ENCODE measurements at places on chromosomes 2 and 18. TPM values are rescaled to one million over a fixed set of nuclear protein-coding genes. Genes with fewer than 3 reads are reported as not detected.

DNA sequence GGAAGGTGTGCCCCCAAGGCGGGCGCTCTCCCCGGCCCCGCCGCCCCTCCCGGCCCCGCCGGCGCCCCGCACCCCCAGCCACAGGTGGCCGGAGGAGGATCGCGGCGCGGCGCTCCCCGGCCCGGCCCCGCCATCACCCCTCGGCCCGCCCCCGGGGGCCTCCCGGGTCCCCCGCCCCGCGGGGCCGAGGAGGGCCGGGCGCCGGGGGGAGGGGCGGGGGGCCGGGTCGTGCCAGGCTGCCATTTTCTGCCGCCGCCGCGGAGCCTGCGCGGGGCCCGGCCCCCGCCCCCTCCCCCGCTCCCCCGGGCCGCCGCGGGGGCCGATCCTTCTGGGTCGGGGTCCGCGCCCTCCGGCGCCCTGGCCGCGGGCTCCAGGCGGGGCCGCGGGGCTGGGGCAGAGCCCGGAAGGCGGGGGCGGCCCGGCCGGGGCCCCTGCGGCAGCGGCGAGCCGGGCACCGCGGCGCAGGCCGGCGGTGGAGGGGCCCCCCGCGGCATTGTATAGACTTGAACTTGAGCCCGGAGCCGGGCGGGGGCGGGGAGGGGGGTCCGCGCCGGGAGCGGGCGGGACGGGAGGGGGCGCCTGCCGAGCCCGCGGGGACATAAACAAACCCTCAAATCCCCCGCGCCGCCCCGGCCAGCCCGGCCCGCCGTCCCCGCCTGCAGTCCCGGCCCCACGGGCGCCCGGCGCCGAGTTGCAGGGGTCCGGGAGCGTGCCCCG is 556 bp downstream of the DNMT3A start:
- peak; percentile 67 for DNase-seq

- no peak for DNase-seq
These were observed 236.9 kb upstream of the RAB6C start for GRCh38 chr2:129742415-129743180.

GRCh38 chr18:22673182-22673862 is 255.6 kb upstream of the CTAGE1 start:
- DNase-seq: no peak

DNA sequence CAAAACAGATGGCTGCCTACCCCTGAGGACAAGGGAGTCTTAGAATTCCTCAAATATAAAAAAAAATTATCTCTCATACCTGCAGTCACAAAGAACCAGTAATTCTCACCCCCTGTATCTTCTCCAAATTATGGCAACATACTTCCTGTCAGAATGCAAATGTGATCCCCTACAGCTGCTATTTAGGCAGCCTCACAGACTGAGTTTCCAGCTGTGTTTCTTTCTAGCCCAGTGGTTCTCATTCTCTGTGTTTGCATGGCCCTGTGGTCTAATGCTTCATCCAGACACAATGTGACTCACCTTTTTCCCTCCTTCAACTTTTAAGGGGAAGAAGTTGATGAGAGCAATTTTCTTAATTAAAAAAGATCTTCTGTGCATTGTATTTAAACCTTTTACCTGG is 726.3 kb downstream of the TSN start:
- DNase-seq: no peak

GRCh38 chr18:48293954-48294898 is 115.0 kb downstream of the ZBTB7C start:
- DNase-seq: no peak

DNA sequence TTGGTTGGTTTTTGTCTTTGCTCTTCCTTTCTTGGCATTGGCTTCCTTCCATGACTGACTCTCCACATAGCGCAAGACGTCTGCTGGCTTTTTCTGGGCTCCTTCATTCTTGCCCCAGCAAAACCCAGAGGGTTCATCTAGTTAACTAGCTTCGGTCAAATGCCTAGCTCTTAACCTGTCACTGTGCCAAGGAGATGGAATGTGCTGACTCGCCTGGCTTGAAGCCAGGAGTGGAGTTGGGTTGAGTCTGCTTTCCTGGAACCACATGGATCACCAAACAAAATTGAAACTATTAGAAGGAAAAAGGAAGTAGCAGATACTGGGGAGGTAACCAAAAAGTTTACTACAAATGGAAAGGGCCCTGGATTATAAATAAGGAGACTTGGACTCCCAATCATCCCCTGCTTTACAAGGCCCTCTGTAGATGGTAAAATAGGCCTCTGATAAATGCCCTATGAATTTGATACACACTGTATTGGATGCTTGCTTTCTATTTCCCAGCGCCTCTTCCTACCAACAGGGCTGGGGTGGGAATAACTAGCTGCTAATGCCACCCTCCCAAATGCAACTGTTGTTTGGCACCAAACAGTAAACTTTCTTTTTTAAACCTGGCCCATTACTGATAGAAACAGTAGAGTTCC is 11.3 kb downstream of the MALT1 start:
- DNase-seq: peak; percentile 73

DNA sequence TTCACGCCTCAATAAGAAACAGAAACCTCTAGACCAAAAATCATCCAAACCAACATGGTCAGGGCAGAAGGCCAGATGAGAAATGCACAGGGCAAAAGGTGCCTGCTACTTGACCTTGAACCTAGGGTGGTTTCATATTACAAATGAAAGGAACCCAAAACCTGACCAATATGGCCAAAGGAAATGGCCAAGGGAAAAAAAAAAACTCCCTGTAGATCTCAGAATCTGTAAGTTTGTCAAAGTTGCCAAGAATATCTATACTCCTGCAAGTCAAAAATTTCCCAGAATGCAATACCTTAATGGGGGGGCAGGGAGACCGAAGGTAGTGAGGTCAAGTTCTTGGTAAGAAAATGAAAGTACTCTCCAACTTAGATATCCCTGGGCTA is 47.2 kb downstream of the HIBCH start:
- no peak for DNase-seq

- DNase-seq: no peak
These were observed 14.3 kb upstream of the PRSS56 start for GRCh38 chr2:232505856-232506255.

GRCh38 chr2:145743011-145743410 is 1223.1 kb upstream of the ZEB2 start:
- no peak for DNase-seq

DNA sequence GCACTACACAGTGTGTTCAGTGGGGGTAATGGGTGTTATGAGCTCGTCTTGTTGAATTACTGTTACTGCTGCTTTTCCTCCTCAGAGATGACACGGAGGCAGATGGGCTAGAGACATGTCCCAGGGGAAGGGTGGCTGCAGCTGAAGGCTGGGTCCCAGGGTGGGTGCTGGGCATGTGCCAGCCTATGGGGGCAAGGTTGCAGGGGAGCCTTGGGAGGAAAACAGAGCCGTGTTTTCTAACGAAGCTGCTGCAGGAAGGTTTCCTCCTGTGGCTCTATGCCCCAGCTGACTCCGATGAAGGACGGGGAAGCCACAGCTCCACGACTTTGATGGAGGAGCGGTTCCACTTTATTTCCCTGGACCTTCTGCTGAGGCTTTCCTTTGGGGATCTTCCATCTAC is 42.4 kb downstream of the ASB18 start:
- DNase-seq: no peak

GRCh38 chr2:20198001-20198400 is 26.9 kb downstream of the SDC1 start:
- no peak for DNase-seq

DNA sequence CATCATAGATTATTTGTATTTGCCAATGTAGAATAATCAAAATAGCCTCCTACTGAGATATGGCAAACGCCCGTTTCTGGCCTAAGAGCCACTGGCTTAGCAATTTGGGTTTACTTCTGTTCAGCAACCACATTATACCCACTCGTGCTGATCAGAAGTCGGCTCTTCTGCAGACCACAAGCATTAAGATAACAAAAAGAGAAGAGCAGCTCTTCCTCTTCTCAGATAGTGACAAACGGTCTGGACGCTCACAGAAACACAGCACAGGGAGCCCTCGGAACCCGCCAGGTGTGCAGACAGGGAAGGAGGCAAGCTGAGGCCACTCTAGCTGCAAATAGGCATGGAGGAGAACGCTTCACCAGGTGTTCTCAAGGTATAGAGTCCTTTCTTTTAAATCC is 164.0 kb downstream of the HDAC4 start:
- DNase-seq: no peak

- no peak for DNase-seq
These were observed 6.5 kb downstream of the IGFBP5 start for GRCh38 chr2:216688731-216689340.

GRCh38 chr2:15732341-15733077 is 140.8 kb downstream of the DDX1 start:
- DNase-seq: no peak

DNA sequence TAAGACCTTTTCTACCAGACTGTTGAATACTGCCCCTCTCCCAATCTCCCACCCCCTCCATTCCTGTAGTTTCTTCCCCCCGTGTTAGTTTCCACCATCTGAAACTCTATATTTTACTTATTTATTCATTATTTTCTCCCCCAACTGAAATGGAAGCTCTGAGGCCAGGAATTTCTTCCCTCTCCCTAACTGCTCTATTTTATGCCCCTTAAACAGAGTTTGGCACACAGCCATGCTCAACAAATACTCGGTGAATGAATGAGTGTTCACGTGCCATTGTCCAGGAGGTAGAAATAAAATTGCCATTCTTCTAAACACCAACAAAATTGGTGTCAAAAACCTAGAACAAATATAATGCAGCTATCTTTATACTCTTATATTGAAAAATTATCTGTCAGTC is 5.6 kb downstream of the ITGB1BP1 start:
- no peak for DNase-seq

- no peak for DNase-seq
These were observed 61.2 kb downstream of the RALBP1 start for GRCh38 chr18:9536354-9537152.

DNA sequence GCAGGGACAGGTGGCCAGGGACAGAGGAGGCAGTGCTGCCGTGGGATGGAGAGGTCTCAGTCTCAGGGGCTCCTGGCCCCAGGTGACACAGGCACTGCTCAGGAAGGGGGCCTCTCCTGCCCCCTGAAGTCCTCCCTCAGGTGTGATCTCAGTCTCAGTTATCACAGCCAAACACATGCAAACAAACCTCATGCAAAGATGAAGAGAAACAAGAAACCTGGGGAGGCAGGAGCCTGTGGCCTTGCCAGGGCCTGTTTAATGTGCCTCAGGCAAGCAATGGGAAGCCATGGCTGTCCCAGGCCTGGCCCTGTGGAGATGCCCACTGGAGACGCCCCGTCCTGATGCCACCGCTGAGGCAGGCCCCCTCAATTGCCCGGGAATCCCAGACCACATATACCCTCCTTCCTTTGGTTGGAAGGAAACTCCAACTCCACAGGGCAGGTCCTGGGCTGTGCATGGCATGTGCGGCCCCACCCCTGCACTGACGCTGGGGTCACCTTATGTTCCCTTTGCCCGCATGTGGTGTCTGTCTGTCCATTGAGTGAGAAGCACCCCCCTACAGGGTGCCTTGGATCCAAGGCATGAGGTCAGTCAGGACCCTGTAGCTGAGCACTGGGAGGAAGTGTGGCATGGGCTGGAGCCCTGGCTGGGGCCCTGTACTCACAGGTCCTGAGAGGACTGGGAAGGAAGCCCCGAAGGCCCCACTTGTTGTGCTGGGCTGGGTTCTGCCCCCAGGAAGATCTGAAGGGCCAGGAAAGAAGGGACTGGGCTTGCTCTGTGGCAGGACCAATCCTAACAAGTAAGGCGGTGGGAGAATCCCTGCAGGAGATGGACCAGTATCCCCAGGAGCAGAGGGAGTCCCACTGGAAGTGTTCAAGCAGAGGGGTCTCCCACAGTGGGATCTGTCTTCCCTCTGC is 68.8 kb upstream of the RAB6C start:
- DNase-seq: no peak

- no peak for DNase-seq
These were observed 404.4 kb upstream of the SOX11 start for GRCh38 chr2:5287558-5288334.

DNA sequence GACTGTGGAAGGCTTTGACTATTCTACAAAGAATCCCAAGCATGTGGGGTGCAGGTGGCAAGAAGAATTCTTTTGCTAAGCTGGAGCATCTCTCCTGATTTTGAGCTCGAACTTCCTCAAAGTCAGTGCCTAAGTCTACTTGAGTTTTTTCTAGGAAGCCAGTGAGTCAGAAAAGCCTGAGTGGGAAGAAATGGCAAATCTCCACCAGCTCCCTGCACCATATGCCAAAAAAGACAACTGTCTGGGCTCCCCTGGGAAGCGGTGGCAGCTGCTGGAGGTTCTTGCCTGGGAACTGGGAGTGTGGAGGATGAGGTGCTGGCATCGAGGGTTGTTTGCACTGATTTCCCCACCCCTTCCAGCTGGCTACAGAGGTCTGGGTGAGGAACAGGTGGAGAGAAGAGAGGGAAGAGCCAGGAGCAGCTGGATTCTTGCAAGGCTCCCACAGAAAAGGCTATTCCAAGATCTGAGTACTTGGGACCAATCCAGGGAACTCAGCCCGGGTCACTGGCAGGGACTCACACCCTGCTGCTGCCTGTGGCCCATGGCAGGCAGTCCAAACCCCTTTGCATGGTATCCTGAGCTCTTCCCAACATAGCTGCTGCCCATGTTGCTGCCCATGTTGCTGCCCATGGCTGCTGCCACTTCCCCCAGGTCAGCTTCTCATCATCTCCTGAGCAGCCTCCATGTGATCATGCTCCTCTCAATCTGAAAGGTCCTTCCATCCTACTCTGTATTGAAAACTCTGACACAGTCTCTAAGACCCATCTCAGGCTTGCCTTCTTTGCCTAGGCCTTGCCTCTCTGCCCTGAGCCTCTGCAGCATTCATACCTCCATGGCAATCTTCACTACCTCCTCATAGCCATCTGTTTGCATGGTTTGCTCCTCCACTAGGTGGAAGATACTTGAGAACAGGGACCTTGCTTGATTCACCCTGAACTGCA is 128.3 kb upstream of the SPATS2L start:
- no peak for DNase-seq

GRCh38 chr2:128597121-128597762 is 278.6 kb upstream of the HS6ST1 start:
- DNase-seq: no peak

NT5C1B gene
- total RNA-seq: not detected

PRR30 gene
- not detected for total RNA-seq

LRRTM1 gene
- total RNA-seq: 1.0 TPM

FMNL2 gene
- total RNA-seq: 53.6 TPM

CCDC102B gene
- total RNA-seq: 3.7 TPM

MEP1B gene
- total RNA-seq: 0.36 TPM

LRATD1 gene
- total RNA-seq: 35.1 TPM

RGPD4 gene
- total RNA-seq: not detected

Measured in hepatocyte (in vitro differentiated cells).